ENCODE measurements at places on chromosomes 6 and 20. TPM values are rescaled to one million over a fixed set of nuclear protein-coding genes. Genes with fewer than 3 reads are reported as not detected.

The PRDM1 gene
- total RNA-seq = 16.3 TPM

The MYB gene
- 2.8 TPM for total RNA-seq

DNA sequence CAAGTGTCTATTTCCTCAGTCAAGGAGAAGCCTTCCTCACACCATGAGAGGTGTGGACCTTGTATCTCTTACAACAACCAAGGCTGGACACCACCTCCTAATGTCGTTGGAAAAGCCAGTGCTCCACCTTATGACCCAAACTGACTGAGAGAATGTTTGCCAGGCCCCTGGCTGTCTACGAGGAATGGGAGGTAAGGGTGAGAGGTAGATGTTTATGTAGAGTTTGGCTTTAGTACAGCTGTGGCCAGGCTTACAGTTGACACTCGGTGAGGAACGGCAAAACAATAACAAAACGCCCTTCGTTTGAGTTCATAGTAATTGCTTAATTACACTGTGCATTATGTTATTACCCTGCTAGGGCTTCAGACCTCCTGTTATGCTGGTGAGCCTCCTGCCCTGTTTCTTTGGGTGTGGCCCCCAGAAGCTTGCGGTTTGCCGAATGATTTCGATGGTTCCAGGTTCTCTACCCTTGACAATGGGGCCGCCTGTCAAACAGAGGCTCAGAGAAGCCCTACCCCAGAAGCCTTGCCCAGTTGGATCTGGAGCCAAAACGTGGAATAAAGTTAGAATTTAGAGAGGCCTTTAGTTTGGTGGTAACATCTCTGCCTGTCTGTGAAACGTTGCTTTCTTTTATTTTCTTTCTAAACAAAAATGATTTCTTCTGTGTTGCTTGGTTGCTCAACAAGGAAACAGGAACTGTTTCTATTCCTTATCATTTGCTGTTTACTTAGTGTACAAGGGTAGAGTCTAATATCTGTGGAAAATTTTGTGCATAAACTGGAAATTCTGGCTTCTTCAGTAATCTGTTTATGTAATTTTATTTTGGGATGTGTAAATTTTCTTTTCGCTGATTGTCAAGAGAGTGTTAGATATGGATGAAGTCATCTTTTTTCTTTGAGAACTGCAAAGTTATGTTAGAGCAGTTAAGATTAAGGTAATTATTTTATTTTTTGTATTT lies 60.4 kb upstream of the FOXQ1 start:
- H3K4me1 ChIP-seq = no peaks in the 10 kb centered on the region
- no peak overlapping the region for H3K27ac ChIP-seq
- H3K36me3 ChIP-seq = no peaks in the 10 kb centered on the region
- no peaks in the 10 kb centered on the region for H3K27me3 ChIP-seq

DNA sequence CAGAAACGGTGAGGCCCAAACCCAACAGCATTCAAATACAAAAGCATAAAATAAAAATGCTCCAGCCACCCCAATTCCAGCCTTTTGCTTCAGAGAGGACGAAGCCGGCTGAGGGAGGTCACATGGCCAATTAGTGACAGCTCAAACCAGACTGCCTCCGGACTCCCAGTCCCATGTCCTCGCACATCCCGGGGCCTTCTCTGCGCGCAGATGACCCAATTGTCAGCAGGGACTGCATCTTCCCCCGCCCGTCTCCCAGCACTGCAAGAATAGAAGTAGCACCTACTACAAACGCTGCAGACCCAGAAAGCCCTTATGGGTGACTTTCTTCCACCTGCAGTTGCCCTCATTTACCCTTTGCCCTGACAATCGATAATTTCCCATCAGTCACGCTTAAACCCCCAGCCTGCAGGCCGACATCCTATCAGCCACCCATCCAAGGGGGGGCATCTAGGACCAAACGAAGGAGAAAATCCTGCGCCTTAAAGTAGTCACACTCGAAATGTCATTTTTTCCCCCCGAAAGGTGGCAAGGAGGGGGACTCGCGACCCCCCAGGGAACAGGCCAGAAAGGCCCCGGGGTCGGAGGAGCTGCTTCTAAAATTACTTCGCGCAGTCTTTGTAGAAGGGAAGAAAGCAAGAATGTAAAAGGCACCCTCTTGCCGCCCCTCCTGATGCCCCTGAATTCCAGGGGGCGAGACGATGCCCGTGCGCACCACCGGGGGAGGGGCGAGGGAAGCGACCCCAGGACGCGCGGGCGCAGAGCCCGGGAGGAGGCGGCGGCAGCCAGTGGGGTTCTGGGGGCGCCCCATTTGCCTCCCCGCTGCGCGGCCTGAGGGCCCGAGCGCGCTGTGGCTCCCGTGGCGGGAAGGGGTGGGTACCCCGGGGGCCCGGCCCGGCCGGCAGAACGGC lies 792 bp downstream of the SLC23A2 start:
- no peaks in the 10 kb centered on the region for H3K27me3 ChIP-seq
- DNase-seq = peak; percentile 42
- H3K4me3 ChIP-seq = peak overlapping the region; percentile 94
